ENCODE measurements at places on chromosomes 16 and 17.

DNA sequence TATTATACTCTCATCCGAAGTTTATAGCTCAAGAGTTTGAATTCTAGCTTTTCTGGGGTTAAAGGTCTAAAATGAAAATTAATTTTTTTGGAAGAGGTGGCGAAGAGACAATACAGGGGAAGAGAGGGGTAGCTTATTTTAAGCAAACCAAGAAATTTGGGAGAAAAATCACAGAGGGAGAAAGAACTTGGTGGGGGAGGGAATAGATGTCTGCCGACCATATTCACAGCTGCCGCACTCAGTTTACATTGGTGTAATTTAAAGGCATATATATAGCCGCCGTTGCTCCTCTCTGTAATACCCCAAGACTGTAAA lies 6.5 kb upstream of the ZFHX3 start:
- DNase-seq: no peak

- no peak for DNase-seq
These were observed 105.1 kb upstream of the METRNL start for GRCh38 chr17:82974136-82974952.

DNA sequence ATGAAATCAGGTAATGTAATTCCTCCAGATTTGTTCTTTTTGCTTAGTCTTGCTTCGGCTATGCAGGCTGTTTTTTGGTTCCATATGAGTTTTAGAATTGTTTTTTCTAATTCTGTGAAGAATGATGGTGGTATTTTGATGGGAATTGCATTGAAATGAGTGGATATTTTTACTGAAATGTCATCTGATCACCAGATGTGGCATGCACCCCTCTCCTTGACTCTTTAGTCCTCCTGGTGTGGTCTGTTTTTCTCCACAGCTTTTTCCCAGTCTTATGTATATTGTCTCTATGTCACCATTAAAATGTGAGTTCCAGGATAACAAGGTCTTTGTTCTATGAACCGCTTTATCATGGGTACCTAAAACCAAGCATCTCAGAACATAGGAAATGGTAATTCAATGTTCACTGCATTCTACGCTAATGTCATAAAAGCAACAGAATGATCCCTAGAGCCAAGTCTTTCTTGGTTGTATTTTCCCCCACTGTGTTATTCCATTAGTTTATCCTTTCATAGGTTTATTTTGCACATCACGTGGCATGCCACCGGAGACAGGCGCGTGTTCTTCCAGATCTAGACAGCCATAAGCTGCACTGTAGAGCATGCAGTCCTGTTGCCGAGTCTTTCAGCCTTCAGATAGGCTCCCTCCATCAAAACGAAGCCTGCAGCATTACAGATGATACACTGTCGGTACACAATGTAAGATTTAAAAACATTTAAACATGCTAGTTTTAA lies 172.5 kb downstream of the RPTOR start:
- no peak for DNase-seq

DNA sequence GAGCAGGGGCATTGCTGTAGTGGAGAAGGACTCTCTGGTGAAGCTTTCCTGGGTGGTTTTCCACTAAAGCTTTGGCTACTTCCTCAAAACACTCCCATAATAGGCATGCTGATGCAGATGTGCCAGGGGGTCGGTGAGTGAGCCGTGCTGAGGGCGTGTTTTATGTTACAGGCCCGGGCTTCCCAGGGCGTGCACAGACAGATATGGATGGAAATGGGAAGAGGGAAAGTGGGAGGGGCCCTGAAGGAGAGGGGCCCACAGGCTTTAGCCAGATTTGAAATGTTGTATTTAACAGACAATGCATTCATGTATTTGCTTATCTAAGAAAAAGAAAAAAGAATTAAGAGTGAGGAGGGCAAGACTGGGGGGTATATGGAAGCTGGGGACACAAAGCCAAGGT lies 56.3 kb downstream of the IL21R start:
- DNase-seq: no peak

DNA sequence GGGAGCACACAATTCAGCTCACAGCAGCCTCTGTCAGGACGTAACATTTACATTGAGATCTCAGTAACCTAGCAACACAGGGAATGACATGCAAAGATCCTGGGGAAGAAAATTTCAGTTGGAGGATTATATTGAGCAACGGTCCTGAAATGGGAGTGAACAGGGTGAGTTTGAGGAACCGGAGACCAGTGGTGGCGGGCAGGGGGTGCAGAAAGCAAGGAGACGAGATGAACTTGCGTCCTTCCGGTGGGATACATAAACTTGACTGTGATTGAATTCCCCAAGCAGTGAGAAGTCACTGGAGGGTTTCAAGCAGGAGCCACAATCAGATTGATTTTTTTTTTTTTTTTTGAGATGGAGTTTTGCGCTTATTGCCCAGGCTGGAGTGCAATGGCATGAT lies 51.5 kb downstream of the SHISA6 start:
- DNase-seq: no peak

- no peak for DNase-seq
These were observed 4.4 kb upstream of the NXPH3 start for GRCh38 chr17:49571283-49571682.

DNA sequence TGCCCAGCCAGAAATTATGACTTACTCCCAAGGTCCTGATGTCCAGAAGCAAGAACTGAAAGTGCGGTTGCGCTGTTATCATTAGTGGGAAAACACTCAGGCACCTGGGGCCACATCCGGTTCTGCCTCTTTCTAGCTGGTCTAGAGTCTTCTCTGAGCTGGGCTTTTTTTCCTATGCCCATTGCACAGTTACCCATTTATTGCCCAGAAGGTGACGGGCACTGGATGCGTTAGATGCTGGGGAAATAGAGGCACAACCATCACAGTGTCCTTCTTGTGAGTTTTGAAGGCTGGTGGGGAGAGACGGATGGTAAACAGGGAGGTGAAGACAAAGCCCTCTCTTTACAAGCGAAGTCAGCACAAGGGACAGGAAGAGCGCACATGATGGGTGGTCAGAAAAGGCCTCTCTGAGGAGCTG lies 37.7 kb downstream of the PLCG2 start:
- no peak for DNase-seq

Measured in stimulated activated CD8-positive, alpha-beta memory T cell treated with anti-CD3 and anti-CD28 coated beads, Interleukin-2, amount 100 ng/mL, for 48 hours (primary cell).